EL (cell line): ENCODE measurements at places on chromosomes 11 and 22.
A peak's percentile ranks its signal among the peaks of the same experiment; 100 is the strongest.

DNA sequence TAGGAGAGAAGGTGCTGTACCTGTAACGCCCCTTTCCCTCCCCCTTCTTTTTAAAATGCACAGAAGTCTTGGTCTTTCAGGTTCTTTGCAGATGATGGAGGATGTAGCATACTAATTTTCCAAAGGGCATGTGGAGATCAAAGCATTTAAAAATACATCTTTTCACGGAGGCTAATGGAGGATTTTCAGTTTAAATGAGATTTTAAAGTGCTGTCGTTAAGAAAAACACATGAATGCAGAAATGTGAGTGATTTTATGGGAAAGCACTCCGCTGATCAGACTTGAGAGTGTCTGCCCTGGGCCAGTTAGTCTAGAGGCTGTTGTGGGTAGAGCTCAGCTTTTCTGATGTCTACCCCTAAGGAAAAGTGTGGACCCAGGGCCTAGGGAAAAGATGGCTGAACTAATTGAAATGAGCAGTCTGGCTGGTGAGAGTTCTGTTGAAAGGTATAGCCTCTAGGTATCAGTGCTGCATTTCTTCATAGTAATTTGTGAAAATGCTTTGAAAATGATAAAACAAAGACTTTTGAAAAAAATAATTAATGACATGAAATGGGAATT lies 2.5 kb downstream of the AMOTL1 start:
- DNase-seq, result no peak

GRCh38 chr22:46598737-46599424 lies 21.3 kb upstream of the GRAMD4 start:
- no peak for DNase-seq

DNA sequence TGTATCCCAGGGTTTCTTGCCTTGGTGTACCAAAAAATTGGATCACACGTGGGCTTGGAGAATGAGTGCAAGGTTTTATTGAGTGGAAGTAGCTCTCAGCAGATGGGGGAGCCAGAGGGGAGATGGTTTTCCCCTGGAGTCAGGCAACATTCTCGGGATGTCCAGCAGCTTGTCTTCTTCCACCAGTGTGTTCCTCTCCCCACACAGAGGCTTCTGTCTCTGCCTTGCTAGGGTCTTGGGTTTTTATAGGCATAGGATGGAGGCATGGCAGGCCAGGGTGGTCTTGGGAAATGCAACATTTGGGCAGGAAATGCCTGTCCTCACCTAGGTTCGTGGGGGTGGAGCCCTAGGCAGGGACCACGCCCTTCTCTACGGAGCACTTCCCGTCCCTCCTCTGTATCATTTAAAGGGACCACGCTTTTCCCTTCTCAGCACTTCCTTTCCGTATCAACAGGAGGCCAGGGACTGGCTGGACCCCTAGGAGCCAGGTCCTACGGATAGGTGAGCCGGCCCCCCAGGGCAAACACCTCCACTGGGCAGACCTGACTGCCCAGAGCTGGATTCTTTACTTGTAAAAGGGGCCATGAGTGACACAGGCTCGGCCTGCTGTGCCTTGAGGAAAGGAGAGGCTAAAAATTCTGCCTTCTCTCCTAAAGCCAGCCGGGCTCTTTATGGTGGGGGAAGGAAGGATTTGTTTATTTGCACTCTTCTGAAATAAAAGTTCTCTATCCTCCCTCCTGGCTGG lies 55.3 kb upstream of the CCDC188 start:
- peak; percentile 72 for DNase-seq

GRCh38 chr11:2767801-2768200 lies 68.0 kb upstream of the KCNQ1OT1 start:
- no peak for DNase-seq

DNA sequence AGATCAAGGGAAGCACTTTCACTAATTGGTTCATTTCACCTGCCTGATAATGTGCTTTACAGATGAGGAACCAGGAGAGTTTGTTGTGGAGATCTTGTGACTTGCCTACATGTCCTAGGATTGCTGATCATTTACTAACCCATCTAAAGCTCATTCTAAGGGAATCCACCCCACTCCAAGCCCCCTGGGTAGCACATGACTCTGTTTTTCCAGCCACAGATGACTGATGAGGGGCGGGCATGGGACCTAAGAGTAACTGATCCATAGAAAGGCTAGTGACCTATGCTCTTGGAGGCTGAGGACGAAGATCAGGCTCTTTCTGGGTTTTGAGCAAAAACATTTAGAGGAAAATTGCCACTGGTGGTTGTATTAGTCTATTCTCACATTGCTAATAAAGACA lies 378.1 kb downstream of the CADM1 start:
- DNase-seq, result no peak

GRCh38 chr11:46778416-46778815 lies 59.4 kb downstream of the F2 start:
- DNase-seq, result no peak

DNA sequence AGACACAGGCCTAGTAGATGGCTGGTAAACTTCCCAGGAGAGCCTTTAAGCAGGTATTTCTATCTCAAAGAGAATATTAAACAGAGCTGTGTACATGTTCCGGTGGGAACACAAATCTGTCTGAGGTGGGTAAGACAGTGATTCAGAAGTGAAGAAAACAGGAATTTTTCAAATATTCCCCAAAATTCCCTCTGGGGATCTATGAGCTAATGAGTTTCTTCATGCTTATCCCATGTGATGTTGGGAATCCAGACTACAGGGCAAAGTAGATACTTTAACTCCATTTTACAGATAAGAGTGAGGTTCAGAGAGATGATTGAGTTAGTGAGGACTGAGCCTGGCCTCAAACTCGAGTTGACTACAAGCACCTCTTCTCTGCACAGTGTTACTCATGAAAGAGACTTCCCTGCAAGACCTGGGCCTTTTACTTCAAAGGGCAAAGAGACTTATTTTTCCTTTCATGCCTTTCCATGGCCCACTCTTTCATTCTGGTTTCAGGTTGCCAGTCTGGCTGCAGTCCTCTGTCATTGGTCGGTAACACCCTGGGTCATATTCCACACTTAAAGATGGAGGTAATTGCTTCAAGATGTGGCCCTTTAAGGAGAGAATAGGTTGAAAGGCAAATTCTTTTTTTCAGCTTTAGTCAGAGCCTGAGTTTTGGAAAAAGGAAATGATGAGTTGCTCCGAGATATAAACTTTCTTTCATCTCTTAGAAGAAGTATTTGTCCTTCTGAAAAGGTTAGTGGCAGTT lies 70.1 kb downstream of the CYB5R2 start:
- DNase-seq, result no peak

DNA sequence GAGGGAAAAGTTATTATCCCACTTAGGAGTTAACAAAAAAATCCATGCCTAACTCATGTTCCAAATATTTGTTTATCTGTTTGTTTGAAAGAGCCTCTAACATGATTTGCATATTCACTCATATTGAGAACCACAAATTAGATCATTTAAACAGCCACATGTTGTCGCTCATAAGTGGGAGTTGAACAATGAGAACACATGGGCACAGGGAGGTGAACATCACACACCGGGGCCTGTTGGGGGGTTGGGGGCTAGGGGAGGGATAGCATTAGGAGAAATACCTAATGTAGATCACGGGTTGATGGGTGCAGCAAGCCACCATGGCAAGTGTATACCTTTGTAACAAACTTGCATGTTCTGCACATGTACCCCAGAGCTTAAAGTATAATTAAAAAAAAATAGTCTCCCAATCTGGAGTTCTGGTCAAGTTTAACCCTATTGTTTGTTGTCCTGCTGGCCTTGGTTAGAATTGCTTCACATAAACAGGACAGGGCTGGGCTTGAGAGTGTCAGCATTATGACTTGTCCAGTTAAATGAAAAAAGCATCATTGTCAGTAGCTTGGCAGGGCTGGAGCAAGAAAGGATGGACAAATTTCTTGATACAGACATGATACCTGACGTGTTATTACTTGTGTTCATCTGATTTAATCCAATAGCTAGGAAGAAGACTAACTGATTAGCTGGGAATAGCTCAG lies 57.8 kb upstream of the PSMA1 start:
- no peak for DNase-seq

DNA sequence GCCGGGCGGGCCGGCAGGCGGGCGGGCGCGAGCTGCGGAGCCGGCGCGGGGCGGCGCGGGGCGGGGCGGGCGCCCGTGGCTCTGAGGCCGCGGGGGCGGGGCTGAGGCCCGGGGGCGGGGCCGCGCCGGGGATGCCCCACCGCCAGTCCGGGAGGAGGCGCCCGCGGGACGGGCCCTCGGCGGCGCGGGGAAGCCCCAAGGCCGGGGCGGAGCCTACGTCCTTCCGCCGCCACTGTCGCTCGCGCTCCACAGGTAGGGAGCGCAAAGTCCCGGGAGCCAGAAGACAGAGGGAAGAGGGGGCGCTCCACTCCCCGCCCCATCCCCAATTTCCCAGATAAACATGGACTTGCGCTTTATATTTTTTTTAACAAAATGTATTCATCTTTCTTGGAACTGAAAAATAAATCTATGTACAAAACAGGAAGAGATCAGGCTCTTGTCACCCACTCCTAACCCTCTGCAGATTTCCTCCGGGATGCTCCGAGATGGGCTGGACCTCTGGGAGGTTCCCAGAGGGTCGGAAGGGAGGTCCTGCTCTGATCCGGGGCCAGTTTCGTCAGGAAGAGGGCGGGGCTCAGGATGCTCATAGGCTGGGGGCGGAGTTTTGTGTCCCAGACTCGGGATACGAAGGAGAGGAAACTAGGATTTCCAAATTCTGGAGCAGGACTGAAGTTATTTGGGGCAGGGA lies at the start of gene MAP4K2:
TSS of gene MAP4K2 (minus strand) at position 57 of the 688 bp plus-strand sequence. CDS start 65 bp downstream, outside the sequence.
- peak; percentile 90 for DNase-seq
